Transverse colon (tissue), 4 donors: ENCODE measurements at places on chromosomes 5 and 9. TPM values are rescaled to one million over a fixed set of nuclear protein-coding genes. Genes with fewer than 3 reads are reported as not detected.

DNA sequence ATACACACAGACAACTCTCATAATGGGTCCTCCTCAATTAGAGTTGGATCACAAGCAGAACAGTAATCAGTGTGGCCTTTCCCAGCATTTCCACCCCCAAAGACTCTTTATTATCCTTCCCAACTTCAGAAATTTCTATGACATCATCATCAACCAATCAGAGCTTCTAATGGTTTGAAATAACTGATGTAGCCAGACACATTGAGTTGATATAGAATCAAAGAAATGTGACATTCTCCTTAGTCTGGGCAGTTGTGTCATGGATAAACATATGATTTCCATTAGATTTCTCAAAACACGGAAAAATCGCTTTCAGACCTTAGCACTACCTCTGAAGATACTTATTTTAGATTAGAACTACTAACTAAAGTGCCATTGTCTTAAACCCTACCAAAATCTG lies 75.7 kb upstream of the NFIB start:
- no peak for DNase-seq

- no peak for DNase-seq
These were observed 17.5 kb downstream of the REXO4 start for GRCh38 chr9:133400292-133400691.

DNA sequence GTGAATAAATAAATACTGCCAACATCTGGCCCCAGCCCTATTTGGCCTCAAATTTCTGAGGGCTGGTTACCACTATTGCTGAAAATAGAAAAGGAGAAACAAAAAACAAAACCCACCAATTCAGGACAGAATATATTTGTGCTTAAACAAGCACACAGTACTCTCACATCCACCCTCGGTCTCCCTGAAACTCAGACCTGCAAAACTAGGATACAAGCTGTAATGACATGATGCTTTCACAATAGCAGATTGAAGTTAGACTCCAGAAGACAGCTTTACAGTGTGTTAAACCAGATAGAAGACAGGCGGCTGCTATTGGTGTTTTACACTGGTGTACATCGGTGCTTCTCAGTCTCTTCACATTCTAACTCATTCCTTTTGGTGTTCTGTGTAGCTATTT lies 214.9 kb upstream of the DMRT1 start:
- no peak for DNase-seq

DNA sequence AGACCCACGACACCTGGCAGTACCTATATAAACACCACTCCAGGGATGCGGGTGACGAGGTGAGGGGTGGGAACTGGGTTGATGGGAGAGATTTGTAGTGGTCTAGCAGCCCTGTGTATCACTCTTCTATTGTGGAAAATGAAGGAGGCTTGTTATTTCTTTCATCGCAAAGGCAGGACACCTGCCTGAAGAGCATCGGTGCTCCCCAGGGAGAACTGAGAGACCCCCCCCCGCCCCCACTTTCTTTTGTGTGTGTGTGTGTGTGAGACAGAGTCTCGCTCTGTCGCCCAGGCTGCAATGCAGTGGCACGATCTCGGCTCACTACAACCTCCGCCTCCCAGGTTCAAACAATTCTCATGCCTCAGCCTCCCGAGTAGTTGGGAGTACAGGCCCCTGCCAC lies 8.3 kb upstream of the WDR5 start:
- DNase-seq, result no peak

DNA sequence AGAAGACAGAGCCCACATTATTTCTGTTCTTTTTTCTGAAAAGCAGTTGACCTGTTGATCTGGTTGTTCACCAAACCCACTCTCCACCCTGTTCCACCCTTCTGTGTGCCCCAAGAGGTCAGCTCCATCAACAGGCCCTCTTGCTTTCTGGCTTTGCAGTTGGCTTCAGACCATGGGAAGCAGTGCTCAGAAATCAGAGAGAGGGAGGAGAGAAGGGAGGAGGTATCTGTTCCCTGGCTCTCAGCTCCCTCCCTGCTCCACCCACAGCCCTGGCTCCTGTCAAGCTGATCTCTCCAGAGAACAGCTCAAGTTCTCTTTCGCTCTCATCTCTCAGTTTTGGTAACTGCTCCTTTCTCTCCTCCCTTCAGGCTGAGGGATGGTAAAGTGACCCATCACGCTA lies 144.2 kb upstream of the RAI14 start:
- no peak for DNase-seq

- no peak for DNase-seq
These were observed 218.2 kb upstream of the PRDM9 start for GRCh38 chr5:23289162-23289561.

DNA sequence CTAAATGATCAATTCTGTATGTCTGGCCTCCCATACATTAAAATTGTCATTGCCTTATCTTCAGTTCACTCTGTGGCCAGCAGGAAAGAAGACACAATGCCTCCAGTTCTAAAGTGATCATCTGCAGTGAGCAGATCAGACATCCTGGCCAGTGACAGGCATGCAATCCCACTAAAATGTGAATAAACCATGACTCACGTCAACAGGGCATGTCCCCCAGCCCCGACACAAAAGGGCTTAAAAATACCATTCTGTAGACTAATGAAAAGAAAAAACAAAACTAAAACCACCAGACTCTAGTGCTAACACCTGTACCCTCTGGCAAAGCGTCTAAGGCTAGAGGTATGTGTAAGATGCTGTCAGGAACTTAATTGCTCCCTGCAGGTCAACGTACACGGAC lies 38.5 kb downstream of the DDX31 start:
- no peak for DNase-seq

DNA sequence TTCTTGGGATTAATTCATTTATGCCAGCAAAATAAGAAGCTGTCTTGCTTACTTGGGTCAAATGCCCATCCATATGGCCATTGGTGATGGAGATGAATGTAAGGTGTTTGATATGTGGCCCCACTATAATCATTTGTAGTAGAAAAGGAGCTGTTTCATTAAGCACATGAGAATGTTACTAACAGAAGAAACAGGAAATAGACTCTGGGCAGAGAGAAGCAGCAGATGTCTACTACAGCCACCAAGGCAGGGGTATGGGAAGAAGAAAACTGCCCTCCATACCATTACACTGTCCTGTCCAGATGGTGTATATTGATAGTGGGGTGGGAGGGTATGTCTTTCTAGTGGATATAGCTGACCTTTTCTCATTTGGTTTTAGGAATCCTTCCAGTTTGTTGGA lies 386.6 kb upstream of the CLINT1 start:
- no peak for DNase-seq

GRCh38 chr5:68254810-68255209 lies 39.3 kb downstream of the PIK3R1 start:
- DNase-seq, result no peak

- DNase-seq, result no peak
These were observed 6.3 kb upstream of the PHYKPL start for GRCh38 chr5:178238711-178239592.

DNA sequence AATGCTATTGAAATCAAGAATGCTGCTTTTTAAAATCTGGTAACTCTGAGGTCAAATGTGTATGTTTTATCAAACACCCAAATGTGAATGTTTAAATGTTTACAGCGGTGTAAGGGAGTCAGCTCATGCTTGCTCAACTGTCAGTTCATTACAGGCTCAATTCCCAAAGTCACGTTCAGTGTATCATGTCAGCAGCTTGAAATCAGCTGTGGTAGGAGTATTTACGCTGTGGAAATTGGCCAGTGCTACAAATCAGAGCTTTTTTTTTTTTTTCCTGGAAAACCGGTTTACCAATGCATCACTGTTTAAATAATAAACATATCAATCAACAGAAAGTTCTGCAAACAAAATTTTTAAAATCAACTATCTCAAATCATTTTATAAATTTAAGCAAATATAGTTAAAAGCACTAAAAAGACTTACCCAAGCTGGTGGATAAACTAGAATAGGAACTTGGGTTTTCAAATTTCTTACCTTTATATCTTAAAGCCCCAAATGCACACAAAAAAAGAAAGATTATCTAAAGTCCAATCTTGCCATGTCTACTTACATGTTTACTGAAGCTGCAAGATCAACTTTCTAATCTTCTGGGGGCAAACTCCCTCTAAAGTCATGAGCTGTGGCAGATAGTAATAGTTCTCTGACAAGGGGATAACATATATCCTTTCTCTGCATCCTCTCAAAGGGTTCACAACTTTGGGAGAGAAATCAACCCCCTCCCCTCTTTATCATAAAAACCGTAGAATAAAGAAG lies 57.6 kb upstream of the GRAMD2B start:
- no peak for DNase-seq

DNA sequence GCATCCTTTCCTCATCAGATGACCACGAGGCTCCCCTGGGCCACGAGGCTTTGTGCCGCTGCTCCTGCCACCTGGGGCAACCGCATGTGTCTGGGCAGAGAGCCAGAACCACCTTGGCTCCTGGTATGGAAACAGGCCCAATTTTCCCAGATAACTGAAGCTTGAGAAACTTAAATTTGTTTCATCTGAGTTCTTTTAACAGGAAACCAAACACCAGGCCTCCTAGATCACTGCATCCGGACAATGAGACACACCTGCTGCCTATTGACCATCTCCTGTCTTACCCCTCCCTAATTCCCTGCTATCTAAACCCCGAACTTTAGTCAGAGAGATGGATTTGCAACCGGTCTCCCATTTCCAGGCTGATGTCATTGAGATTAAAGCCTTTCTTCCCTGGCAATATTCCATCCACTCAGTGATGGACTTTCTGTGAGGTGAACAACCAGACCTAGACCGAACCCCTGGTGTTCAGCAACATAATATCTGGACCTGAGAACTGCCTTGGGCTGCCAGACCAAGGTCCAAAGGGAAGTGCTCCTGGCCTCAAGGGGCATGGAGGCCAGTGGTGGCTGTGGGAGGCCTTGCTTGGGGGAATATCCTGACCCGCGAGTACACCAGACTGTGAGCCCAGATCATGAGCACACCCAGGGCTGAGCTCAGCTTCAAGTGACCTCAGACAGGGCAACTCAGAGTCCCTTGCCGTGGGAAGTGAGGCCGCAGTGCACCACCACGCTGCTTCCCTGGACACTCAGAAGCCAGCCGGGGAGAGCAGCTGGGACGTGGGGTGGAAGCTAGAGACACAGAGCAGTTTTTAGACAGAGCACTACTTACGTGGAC lies 199.7 kb downstream of the HSPA4 start:
- DNase-seq, result no peak

DNA sequence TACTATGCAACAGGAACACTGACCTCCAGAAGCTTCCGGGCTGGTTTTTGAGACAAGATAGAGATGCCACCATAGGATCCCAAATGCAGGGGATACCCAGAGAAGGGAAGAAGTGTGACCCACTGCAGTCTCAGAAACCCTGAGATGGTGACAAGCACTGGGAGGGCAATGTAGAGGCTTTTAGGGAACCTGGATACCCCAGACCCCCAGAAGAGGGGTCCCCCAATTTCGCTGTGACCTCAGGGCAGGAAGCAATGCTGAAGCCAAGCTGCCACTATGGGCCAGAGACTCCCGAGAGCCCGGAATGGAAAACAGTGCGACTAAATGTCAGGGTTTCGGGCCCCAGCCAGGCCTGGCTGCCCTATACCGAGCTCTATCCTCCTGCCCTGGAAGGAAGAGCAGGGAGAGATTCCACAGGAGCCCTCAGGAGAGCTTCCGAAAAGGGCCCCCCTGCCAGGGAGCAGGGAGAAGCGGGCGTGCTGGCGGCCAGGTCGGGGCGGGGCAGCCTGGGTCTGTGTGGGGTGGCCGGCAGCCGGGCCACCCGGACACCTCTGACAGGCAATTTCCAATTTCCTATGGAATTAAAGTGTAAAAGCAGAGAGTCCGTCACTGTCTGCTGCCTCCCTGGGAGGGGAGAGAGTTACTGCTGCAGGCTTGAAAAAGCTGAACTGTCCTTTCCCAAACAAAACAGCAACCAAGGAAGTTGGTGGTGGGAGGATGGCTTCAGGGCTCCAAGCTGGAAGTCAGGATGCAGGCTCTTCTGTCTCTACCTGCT lies 154.2 kb downstream of the FGF18 start:
- no peak for DNase-seq

GRCh38 chr9:89750117-89750791 lies 145.4 kb downstream of the GADD45G start:
- no peak for DNase-seq

GRCh38 chr9:107213080-107213479 lies 70.0 kb upstream of the RAD23B start:
- DNase-seq, result no peak

GRCh38 chr5:15585128-15585527 lies 85.1 kb downstream of the FBXL7 start:
- DNase-seq, result no peak

GRCh38 chr9:8365466-8366160 lies 566.0 kb upstream of the DMAC1 start:
- no peak for DNase-seq

DNA sequence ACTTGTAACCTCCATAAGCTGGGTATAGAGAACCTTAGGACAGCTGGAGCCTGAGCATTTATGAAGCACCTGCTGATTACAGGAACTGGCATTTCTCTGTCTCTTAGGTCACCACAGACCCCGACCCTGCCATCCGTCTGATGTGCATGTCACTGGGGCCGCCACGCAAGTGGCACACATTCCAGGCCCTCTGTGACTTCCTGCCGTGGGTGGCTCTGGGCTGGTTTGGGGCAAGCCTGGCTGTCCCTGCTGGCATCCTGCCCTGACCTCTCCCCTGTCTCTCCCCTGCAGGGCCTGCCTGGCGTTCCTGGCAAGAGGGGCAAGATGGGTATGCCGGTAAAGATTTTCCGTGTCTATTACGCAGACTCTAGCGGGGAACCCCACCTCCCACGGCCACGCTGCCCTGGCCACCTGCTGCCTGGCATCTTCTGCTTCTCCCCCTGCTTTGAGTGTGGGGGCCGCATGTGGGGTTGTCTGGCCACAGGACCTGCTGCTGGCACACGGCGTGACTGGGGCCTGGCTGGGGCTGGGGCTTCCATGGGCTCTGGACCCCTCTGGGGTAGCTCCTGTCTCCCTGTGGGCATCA lies 55.4 kb downstream of the COL27A1 start:
- no peak for DNase-seq

DNA sequence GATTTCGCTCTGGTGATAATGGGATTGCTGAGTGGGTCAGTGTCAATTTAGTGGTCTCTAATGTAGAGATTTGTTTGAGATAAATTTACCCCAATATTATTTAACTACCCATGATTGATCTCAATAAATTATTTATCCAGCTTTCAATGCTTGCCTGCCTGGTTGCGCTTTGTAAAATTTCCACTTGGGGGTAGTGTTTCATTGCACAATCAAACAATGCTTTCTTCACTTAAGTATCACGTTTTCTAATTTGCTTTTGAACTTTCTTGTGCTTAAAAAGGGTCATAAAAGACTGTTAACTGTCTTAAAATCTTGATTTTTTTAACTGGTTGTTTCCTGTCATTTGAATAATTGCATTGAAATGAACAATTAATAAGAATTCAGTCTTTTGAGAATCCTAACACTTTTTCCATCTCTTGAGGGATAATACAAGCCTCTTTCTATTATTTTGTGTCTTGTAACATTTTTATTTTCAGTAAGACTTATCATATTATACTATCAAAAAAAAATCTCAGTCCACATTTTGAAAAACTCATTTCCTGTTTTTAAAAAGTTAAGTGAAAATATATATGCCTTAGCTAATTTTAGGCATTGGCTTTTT lies 18.7 kb downstream of the HSD17B4 start:
- DNase-seq, result no peak

GRCh38 chr9:16899606-16900005 lies 29.1 kb upstream of the BNC2 start:
- no peak for DNase-seq

- no peak for DNase-seq
These were observed 46.6 kb downstream of the MVB12B start for GRCh38 chr9:126373241-126373640.

HMMR gene
- 5.7 TPM for total RNA-seq

SMIM33 gene
- total RNA-seq, result not detected

PCDHA6 gene
- total RNA-seq, result 0.64 TPM

MYO10 gene
- total RNA-seq, result 51.6 TPM

CDC25C gene
- total RNA-seq, result 0.68 TPM

PPP3R2 gene
- not detected for total RNA-seq

DOCK8 gene
- total RNA-seq, result 18.1 TPM

SLC6A18 gene
- not detected for total RNA-seq
